Activated CD8-positive, alpha-beta memory T cell treated with anti-CD3 and anti-CD28 coated beads for 4 hours (primary cell): ENCODE measurements at places on chromosomes 4 and X.

DNA sequence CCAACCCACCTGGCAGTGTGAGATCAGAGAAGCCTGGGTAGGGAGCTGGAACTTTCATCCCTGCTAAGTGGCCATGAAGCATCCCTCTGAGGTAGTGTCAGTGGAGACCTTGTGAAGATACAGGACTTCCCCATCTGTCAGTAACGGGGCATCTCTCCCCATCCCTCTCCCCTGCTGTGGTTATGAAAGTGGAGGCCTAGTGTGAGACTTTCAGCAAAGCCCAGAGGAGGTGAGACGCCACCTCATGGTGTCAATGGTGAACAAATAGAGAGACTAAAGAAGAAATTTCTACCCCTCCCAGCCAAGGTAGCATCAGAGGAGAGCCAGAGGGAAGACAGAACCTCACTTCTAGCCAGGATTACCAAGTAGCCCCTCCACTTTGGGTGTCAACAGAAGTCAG lies 150.2 kb downstream of the VEGFC start:
- no peak for DNase-seq

GRCh38 chr4:143435955-143436354 lies 77.5 kb upstream of the SMARCA5 start:
- DNase-seq, result no peak

DNA sequence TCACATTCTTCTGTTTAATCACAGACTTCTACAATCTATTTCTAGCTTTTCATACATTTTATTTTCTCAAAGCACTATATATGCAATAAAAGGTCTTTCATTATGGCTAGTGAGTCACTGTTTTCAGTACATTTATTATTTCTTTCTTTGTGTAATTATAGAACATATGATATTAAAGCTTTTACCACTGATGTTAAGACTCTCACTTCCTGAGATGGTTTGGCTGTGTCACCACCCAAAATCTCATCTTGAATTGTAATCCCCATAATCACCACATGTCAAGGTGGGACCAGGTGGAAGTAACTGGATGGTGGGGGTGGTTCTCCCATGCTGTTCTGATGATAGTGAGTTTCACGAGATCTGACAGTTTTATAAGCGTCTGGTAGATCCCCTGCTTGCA lies 41.9 kb downstream of the UBA6 start:
- DNase-seq, result no peak

- DNase-seq, result no peak
These were observed 421.0 kb downstream of the ADAM29 start for GRCh38 chr4:175339100-175339707.

DNA sequence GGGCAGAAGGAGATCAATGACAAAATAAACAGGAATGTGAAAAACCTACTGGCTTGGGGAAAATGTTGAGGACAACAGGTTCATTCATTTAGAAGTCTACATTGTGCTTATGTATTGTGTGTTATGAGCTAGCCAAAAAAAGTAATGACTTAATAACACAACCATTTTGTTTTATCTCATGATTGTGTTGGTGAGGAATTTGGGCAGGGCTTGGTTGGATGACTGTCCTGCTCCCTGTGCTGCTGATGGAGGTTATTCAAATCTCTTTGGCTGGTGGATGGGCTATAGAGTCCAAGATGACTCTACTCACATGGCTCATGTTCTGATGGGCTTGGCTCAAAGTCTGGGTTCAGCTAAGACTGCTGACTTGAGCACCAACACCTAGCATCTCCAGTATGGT lies 116.3 kb downstream of the HS3ST1 start:
- DNase-seq, result no peak

- DNase-seq, result no peak
These were observed at the start of gene SPATA18 for GRCh38 chr4:52051213-52051614. Gene SPATA18, plus strand, starts transcription at chr4:52051304. Its CDS starts 401 bp downstream, at chr4:52051705.

- DNase-seq, result no peak
These were observed 565 bp downstream of the MOB1B start for GRCh38 chr4:70902577-70903290.

- DNase-seq, result no peak
These were observed 107.6 kb downstream of the LARP1B start for GRCh38 chr4:128168701-128169100.

- no peak for DNase-seq
These were observed 45.1 kb downstream of the DTHD1 start for GRCh38 chr4:36326476-36327029.

- DNase-seq, result peak; percentile 0
These were observed 100.1 kb downstream of the REPS2 start for GRCh38 chrX:17046478-17047097.

DNA sequence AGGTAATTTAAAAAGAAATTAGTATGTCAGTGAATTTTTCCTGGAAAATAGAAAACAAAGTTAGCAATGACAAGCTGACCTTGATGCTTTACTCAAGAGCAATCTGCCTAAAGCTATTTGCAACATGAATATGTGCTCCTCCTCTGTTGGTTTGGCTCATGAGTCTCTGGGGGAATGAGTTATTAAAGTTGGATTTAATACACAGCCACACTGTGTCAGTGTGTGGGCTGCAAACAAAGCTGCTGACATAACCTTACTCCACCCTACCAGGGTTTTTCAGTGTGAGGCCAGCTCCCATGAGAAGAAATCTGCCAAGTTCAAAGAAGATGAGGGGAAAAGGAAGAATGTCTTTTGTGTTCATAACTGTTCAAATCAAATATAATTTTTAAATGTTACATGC lies 280.5 kb downstream of the TLL1 start:
- DNase-seq, result no peak

DNA sequence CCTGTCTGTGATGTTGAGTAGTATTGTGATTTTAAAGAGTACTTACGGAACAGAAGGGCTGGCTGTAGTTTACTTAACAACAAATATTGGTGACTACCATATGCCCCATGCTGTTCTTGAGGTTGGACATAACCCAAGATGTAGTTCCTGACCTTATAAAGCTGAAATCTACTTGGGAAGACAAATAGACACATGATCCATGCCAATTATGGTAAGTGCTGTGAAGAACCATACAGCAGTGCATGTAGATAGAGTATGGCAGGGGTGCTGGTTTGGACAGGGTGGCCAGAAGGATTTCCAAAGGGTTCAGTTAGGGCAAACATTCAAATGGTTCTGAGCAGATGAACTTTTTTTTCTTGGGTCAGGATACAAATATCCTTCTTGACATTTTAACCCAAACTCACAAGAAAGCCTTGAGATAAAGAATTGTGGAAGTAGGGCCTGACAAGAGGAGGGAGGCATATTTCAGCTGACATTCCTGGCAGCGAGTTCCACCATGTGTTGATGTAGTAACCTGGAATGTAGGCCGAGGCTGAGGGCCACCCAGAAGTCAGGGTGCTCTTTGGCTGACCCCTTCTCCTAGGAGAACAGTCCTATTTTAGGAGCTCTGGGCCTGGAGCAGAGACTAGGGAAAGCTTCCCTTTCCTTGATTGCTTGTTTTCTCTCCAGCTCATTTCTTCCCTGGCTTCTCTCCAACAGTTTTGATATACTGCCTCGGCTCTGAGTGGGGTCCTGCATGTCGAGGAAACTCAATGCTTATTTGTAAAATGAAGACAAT lies 74.2 kb downstream of the FREM3 start:
- no peak for DNase-seq

GRCh38 chr4:53005149-53005546 lies 143.0 kb downstream of the RASL11B start:
- DNase-seq, result no peak

- no peak for DNase-seq
These were observed 7.8 kb downstream of the YTHDC1 start for GRCh38 chr4:68342134-68342533.

- DNase-seq, result no peak
These were observed 247.6 kb downstream of the PAPSS1 start for GRCh38 chr4:107472265-107472948.

- no peak for DNase-seq
These were observed 31.6 kb downstream of the SEPSECS start for GRCh38 chr4:25128671-25129070.

- no peak for DNase-seq
These were observed 29.0 kb downstream of the TMEM165 start for GRCh38 chr4:55424791-55425190.

- no peak for DNase-seq
These were observed 21.4 kb downstream of the PTPN13 start for GRCh38 chr4:86615501-86615900.

DNA sequence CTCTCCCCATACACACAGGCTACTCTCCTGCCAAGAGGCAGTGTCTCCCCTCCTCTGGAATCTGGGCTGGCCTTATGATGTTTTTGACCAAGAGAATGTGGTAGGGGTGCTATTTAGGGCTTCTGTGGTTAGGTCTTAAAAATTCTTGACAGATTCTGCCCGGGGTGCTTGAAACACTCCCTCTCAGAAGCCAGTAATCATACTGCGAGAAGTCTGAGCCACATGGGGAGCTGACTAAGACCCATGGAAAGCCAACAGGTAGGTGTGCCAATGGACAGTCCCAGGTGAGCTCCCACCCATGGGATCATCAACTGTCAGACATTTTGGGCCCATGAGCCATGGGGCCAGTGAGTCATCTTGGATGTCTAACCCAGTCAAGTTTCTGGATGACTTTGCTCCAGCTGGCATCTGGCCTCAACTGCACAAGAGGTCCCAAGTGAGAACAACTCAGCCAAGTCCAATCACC lies 315.7 kb downstream of the FBXW7 start:
- DNase-seq, result no peak

DNA sequence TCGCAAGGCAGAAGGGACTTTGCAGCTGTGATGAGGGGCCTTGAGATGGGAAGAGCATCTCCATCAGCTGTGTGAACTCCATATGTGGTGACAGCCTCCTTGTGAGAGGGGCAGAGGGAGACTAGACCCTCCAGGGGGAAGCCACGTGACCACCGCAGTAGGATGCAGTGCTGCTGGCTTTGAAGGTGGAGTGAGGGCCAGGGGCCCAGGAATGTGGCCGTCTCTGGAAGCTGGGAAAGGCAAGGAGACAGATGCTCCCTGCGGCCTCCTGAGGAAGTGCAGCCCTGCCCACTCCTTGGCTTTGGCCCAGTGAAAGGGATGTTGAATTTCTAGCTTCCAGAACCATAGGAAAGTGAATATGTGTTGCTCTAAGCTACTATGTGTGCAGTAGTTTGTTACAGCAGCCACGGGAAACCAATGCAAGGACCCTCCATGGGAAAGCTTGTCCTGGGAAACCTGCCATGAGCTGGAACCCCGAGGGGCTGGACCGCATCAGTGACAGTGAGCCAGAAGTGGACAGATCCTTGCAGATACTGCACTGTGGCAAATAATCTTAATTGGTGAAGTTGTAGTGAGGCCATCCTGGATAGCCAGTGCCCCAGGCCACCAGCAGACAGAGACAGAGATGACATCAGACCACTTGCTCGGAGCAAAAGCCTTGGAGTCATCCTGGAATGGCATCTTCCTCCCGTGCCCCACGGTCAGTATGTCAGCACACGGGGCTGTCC lies 35.4 kb upstream of the SORCS2 start:
- DNase-seq, result no peak

DNA sequence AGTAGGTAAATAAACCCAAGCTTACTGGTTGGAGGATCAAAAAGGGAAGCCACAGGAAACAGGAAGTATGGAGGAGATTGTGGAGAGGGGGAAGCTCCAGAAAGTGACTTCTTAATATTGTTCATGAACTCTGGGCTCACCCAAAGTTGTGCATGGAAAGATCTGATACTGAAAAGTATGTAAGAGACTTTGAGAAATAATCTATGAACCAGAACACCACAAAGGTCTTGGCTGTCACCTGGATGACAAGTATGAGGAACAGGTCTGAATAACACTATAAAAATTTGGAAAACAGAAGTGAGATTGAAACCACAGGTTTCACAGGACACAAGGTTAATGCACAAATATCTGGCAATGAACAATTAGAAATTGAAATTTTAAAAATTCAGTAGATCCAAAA lies 567.4 kb downstream of the INPP4B start:
- DNase-seq, result no peak

DNA sequence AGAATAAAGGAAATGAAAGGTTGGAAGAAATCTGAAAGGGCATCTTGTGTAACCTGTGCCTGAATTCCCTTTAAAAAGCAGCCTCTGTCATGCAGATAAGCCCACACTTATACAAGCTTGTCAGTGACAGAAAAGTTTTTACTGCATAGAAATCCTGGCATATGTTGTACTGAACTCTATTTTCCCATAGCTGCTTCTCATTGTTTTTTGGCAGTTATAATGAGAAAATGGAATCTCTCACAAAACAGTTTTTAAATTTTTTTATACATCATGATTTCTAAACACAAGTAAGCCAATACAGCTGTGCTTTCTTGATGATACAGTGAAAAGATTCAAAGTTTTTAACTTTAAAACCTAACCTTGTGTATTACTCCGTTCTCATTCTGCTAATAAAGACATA lies 511.4 kb upstream of the ARX start:
- DNase-seq, result no peak

DNA sequence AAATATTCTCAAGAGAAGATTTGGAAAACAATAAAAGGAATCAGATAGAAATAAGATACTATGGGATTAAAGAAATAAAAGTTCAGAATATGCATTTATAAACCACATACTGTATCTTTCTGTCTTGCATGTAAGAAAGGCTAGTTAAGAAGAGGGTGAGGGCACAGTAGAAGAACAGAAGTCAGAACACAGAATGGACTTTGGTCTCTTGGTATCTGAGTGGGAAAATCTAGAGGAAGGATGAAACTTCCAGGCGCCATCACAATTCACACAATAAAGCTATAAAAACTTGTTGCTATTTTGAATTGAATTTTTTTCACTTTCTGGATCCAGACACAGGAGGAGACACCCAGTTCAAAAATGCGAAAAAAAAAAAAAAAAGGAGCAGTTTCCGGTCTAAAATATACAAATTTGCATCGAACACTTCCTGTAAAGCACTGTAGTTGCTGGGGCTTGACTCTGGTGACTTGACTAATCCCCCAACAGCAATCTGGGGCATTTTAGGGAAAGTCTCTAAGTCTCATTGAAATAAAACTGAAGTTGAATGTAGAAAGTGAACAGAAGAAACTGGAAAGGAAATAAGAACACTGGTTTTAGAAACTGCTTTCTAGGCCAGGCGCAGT lies 8.1 kb upstream of the NAAA start:
- DNase-seq, result no peak

DNA sequence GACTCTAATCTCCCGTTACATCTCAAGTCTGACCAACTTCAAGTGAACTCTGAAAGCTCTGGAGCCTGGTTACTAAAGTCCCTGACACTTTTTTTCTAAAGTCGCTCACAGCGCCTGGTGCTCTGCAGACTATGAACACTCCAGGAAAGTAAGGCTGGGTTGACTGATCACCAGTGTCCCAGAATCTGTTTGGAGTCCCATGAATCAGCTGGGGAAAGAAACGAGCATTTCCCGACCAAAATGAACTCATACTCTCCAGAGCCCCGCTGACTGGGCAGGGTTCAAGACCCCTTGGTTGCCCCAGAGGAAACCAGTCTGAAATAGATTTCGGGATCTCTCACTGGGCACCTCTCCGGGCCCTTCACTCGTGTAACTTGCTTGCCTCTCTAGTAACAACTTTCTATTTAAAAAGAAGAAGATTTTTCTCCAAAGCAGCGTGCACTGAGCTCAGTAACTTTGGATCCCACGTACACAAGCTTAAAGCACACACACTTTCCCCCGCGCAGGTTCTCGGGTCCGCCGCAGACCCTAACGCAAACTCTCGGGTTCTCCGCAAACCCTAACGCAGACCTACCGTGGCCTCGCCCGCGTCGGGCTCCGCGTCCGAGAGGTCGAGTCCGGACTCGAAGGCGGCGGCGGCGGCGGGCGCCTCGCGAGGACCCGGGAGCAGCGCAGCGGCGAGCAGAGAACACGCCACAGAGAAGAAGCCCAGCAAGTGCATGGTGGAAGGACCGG lies 964 bp downstream of the VEGFC start:
- no peak for DNase-seq

- no peak for DNase-seq
These were observed 852.9 kb downstream of the TECRL start for GRCh38 chr4:63556332-63556731.
